ENCODE measurements at places on chromosomes 1 and 21. TPM values are rescaled to one million over a fixed set of nuclear protein-coding genes. Genes with fewer than 3 reads are reported as not detected.

Gene TDRD10
- total RNA-seq, result not detected

Gene TRNP1
- 5.4 TPM for total RNA-seq

DNA sequence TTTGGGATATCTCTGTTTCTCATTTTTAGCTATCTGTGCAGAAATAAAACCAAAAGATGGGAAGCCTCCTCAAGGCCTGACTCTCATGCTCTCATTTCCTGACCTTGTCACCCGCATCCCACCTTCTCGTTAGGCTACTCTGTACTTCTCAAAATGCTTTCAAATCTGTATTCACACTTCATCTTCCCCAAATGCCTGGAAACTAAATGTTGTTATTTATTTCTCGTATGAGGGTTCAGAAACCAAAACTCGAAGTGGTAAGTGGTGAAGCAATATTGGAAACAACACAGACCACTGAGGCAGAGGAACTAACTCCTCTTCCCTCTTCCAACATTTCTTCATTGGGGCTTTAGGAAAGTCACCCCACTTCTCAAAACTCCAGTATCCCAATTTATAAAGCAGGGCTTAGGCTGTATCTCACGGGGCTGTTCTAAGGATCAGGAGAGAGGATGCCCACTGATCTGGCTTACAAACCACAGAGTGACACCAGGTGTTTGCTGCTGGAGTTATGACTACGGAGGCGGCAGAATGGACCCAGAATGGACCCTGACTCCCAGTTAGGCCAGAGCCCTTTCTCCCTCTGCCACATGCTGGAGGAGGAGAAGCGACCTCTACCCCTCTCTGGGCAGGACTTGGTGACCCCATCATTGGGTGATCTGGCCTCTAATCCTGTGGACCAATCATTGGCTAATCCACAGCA lies 3.5 kb downstream of the SLAMF7 start:
- no peak for DNase-seq

DNA sequence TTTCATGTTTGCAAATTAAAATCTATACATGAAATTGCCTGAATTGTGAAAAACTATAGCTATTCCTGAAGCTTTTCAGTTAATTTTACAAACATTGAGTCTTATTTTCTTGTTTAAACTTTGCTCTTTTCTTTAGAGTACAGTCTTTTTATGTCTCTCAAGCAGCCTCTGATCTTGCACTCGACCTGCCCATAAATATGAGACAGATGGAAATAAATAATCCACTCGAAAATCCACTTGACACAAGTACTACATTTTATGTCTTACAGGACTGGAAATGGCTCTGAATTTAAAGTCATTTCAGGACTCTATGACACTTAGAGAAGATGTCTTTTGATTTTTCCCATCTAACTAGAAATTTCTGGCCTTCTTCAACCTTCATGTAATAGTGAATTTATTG lies 283.8 kb downstream of the USP25 start:
- no peak for DNase-seq

GRCh38 chr1:24201941-24202440 lies 14.9 kb upstream of the IFNLR1 start:
- DNase-seq, result peak; percentile 85

DNA sequence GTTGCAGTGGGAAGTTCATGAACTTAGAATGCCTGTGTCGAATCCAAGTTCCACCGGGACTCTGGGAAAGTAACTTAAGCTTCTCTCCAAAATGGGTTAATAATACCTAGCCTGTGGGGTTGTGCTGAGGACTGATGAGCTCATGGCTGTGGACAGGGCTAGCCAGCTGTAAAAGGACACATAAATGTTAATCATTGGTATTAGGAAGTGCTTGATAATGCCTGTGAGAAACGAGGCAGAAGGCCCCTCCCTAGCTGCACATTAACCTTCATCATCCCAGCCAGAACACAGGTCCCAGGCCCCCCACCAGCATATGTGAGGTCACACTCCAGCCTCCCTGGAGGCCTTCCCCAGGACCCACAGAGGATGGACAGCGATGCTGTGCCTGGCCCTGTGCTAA lies 789 bp upstream of the GJB4 start:
- DNase-seq, result no peak

DNA sequence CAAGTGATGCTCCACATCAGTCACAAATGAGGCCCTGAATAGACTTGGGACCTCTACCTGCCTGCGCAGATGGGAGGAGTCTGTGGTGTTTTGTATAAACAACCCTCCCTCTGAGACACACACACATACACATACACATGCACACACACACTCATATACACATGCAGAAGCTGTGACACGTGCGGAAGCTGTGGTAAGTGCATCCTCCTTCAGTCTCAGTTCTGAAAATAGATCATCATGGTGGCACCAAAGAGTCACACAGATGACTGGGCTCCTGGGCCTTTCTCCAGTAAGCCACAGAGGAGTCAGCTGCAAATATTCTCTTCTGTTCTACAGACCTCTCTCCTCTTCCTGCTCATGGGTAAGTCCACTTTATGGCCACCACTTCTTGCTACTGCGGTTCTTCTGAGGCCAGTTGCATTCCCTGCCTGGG lies at the start of gene LY9:
LY9 (plus strand) TSS at position 224 of the 433 bp plus-strand sequence; CDS start at position 238, 14 bp downstream.
- peak; percentile 20 for DNase-seq

DNA sequence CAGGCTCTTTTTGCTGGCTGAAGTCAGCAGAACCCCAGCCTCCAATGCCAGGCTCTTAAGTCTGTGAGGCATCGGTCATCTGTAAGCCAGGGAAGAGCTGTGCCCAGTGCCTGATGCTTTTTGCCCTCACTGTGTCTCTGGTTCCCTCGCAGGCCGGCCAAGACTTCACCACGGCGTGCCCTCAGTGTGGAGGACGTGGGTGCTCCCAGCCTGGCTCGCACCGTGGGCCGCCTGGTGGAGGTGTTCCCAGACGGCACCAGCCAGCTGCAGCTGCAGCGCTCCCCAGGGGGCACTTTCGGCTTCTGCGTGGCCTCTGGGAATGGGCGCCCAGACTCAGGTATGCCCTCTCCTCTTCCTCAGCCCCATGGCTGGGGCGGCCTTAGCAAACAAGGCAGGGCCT lies 32.5 kb downstream of the KIAA1614 start:
- no peak for DNase-seq

DNA sequence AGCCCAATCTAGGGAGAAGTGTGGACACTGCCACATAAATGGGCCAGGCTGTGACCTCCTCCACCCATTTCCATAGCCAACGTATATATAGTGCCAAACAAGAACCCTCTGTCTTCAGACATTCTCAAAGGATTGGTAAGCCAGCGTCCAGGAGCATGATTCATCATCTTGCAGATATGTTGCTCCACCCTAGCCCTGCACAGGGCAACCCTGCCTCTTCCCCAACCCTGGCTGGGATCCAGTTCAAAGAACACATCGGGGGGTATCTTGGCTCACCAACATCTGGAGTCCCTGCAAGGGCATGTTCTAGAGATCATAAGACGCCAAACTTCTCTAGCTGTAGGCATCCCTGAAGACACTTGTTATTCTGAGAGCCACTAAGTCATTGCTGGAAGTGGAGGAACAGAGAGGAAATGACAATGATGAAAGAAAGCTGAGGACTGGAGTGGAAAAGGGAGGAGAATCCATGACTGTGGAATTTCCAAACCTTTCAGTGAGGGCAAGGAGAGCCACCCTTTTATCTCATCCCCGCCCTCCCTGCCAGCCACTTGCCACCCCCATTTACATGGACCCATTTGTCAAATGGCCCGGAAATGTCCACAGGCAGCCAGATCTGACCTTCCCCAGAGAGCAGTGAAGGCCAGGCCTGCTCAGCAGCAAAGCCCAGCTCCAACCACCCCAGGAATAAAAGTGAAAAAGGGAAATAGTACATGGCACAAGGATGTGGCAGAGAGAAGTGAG lies 144.1 kb upstream of the CTTNBP2NL start:
- peak; percentile 57 for DNase-seq

- no peak for DNase-seq
These were observed 234.5 kb downstream of the NRIP1 start for GRCh38 chr21:14830307-14830706.

Gene WNT2B
- total RNA-seq, result 0.67 TPM

DNA sequence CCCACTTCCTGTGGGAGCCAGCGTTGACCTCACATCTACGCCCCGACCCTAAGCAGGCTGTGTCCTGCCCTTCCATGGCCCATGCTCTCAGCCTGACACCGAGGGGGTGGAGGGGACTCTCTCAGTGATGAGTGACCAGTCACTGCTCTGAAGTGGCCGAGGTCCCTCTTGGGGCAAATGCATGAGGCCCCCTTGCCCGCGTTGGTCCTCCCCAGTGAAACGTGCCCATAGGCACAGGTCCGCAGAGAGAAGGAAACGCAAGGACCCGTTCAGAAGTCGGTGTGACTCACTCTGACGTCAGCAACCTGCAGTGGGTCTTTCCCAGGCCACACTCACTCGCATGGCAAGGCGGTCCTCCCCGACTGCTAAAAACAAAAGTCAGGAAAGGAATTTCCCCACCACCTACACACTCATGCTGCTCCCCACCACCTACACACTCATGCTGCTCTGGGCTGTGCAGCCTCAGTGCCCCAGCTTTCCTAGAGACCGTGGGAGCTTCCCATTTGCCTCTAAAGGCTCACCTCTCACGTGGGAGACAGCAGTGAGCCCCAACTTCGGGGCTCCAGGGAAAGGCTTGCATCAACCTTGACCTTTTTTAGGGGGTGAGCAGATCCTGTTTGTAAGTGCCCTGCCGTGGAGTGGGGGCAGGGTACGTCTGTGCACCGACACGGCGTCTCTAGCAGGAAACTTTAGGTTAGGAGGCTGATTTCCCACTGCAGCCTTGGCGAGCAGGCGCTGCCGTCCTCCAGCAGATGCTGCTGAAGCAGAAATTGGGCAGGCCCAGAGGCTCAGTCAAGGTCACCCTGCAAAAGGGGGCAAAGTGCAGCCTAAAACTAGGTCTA lies 11.4 kb downstream of the UBASH3A start:
- no peak for DNase-seq

Gene LENEP
- not detected for total RNA-seq

DNA sequence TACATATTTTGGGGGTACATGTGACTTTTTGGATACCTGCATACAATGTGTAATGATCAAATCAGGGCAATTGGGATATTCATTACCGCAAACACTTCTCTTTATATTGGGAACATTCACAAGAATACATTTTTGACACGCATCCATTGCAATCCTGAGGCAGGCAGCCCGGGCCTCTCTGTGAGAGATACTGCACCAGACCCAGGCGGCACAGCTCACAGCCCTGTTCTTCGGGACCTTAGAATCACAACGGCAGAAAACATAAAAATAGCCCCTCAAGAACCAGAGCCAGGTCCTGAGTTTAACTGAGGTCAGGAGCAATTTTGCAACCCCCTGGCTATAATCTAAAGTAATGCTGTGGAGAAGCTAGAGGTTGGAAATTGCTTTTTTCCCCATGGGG lies 90.8 kb upstream of the PGBD5 start:
- DNase-seq, result no peak

- DNase-seq, result no peak
These were observed 41.7 kb upstream of the PTCH2 start for GRCh38 chr1:44884746-44885145.

DNA sequence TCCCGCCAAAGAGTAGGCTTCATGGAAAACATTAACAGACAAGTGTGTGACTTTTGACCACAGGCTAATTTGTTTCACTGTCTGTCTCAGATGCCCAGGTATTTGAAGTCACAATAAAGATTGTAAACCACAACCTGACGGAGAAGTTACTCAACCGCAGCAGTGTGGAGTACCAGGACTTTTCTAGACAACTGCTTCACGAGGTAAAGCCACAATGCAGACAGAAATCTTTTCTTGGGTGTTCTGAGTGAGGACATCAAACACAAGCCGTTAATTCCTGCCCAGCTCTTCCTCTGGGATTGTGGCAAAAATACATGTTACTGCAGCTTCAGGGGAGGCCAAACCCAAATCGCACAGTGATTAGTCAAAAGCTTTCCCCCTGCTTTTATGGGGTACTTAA lies 31.0 kb downstream of the UMODL1 start:
- no peak for DNase-seq

- DNase-seq, result no peak
These were observed 60.3 kb upstream of the GPR153 start for GRCh38 chr1:6321205-6321604.

DNA sequence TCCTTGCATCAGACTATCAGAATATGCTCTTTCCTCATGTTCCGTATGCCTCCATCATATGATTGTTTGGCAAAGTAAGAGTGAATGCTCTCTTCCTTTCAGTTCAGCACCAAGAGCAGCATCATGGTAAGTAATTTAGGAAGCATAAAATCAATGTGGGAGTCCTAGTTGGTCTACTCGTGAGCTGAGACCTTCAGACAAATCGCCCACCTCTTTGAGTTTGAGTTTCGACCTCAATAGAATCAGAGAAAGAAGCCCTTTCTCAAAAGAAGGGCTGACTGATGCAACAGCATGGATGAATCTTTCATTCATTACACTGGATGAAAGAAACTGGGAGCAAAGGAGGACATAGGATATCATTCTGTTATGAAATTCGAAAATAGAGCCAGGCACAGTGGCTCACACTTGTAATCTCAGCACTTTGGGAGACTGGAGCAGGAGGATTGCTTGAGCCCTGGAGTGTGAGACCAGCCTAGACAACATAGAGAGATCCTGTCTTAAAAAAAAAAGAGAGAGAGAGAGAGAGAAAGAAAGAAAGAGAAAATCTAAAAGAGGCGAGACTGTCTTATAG lies 112.5 kb downstream of the ZC3H11B start:
- DNase-seq, result no peak

All from myocyte (in vitro differentiated cells).